ENCODE measurements at places on chromosomes 11 and 22.

- no peak for DNase-seq
Observed at GRCh38 chr11:44306052-44306917, 3.7 kb downstream of the ALX4 start.

- no peak for DNase-seq
Observed at GRCh38 chr22:22465094-22465602, 43.4 kb downstream of the ZNF280B start.

DNA sequence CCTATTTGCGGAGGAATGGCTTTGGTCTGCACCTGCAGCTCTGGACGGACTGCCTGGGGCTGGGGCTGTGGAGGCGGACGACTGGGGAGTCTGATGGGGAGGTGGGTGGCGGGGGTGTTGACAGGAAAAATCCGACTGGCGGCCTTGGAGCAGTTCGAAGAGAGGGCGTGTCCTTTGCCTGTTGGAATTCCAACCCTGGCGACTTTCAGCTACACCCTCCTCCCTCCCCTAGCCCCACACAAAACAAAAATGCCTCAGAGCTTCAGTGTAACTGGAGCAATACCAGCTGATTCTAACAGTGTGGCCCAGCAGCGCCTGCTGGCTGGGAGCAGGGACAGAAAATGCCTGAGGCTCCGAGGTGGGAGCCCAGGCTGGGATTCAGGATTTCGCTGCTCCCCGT lies 85.4 kb downstream of the ATXN10 start:
- DNase-seq, result peak; percentile 6

GRCh38 chr11:126547691-126548090 lies 192.2 kb downstream of the ST3GAL4 start:
- no peak for DNase-seq

DNA sequence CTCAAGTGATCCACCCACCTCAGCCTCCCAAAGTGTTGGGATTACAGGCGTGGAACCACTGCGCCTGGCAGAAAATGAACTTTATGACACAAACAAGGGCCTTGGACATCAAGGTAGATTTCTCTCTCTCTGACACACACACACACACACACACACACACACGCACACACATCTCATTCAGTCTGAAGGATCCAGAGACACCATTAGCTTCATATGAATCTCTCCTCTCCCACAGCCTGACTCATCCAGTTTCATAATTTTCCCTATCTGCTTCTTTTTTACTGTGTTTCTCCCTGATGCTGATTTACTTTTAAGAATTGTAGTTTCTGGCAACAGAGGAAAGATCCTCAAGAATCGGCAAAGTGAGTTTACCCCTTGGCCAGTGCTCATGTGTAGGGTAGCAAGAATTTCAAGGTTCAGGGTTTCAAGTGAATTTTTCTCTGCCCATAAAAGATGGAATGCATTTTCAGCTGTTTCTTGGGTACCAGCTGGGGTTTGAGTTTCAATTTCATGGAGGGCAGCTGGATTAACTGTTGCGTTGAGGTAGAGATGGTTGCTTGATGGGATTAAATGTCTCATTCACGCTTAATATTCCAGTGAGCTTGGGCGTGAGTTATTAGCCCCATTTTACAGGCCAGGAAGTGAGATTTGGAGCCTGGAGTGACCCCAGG lies 3.5 kb downstream of the MYO18B start:
- no peak for DNase-seq

DNA sequence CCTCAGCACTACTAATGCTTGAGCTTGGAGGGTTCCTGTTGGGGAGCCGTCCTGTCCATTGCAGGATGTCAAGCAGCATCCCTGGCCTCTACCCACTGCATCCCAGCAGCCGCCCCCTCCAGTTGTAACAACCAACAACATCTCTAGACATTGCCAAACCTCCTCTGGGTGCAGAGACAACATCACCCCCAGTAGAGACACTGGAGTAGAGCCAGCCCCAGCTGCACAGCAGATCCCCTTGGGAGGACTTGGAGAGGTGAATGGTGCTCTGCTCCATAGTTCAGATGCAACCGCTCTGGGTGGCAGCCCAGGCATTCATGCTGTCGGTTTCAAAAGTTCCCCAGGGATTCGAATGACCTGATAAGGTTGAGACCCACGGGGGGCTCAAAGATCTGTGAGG lies 259.0 kb downstream of the MN1 start:
- no peak for DNase-seq

- DNase-seq, result no peak
Observed at GRCh38 chr11:326842-327580, 6.4 kb upstream of the IFITM3 start.

- no peak for DNase-seq
Observed at GRCh38 chr11:81301166-81301830, 1432.4 kb downstream of the FAM181B start.

DNA sequence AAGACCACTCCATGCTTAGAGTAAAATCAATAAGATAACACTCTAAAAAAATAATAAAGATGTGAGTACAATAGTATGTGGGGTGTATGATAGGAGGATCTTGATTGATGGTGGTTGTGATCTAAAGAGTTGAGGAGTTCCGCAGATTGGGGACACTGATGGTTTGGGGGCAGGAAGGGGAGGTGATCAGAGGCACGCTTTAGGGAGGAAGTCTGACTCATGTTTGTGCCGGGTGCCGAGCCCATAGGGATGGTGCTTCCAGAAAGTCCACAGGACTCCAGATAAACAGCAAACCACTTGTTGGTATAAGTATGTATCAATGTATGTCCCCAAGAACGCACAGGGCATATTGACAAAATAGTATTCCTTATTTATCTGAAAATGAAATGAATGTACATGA lies 27.5 kb downstream of the LINC01488 start:
- no peak for DNase-seq

DNA sequence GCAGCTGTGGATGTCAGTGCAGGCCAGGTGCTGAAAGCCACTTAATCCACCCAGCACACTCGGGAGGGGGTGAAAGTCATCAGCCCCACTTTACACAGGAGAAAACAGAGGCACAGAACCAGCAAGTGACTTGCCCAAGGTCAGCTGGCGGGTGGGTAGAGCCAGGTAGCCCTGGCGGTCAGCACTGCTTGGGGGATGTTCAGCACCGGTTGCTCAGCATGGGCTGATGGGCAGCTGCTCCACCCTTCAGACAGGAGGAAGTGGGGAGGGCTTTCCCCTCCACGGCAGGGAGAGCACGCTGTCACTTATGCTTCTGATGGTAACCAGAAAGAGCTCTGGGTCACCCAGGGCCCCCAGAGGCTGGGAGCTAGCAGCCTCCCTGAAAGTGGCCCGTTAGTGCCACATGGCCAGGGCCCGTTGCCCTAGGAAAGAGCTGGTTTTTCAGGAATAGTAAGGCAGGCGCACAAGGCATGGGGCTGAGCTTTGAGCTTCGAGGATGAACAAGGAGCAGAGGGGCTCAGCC lies 417.9 kb downstream of the CTTN start:
- DNase-seq, result no peak

DNA sequence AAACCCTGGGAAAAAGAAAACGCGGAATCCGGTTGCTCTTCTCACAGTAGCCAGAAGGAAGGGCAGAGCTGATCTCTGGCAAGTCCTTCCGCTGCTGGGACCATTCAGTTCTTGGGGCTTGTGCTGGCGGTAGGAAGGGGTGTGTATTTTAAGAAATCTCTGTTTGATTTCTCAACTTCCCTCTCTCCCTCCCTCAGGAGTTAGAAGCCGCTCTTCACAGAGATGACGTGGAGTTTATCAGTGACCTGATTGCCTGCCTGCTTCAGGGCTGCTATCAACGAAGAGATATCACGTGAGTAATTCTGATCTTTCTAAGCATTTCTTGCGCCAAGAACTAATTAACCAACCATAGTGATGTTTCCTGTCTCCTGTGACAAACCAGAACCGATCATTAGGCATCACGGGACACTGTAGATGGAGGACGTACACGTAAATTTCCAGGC lies 85.9 kb upstream of the SLC25A18 start:
- DNase-seq, result no peak

- no peak for DNase-seq
Observed at GRCh38 chr11:7489376-7489775, 4.1 kb downstream of the OLFML1 start.

DNA sequence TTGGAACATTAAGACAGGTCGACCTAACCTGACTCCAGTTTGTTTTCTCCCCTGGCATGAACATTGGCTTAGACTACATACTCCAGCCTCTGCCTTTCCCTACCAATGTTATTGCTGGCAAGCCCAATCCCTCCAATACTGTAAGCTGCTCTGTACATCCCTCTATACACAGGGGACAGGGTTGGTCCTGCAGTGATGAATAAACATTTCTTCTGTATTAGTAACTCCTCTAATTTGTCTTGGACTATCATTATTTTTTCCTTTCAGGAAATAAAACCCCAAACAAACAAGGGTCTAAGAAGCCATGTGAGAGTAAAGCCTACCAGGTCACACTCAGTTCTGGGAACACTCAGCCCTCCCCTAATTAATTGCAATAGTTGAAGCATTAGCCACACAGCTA lies 35.1 kb upstream of the FJX1 start:
- no peak for DNase-seq

- no peak for DNase-seq
Observed at GRCh38 chr11:60005360-60005759, 11.6 kb upstream of the OOSP4B start.

DNA sequence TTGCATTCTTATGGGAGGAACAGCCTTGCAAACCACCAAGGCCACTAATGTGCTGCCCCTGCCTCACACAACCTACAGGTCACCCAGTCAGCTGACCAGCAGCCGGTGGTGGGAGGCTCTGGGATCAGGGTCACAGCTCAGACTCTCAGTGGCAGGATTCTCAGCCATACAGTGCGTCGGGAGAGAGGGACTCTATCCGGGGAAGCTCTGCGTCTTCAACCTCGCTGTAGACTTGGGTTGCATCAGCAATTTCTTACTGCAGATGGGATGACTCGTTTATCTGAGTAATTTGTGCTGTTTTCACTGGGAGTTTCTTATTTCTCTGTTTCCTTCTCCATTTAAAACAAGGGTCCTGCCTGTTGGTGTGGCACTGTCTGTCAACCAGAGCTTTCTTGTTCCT lies 257.7 kb downstream of the TBC1D22A start:
- DNase-seq, result no peak

GRCh38 chr11:65891219-65892136 lies 1.0 kb downstream of the CCDC85B start:
- DNase-seq, result no peak

DNA sequence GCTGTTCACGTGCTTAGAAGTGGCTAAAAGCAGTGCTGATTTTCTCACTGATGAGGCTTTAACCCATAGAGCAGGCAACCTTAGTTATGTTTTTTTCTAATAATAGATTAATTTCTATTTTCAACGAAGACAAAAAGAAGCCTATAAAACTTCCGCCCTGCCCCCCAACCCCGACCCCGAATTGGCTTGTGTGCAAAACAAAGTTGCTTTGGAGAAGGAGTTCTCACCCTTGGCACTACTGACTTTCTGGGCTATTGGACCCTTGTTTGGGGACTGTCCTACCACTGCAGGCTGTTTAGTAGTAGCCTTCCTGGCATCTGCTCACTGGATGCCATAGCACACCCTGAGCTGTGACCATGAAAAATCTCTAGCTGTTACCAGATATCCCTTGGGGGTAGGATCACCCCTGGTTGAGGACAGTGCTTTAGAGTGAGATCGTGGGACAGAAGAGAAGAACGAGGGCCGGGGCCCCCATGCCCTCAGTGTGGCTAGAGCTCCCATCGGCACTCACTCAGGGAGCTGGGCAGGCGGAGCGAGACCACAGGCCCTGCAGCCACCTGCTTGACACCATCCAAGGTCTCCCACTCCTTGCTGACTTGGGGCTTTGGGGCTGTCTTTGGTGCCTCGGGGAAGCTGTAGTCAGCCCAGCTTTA lies 16.9 kb downstream of the SLC37A2 start:
- no peak for DNase-seq

- no peak for DNase-seq
Observed at GRCh38 chr11:32641361-32641760, 57.7 kb downstream of the EIF3M start.

- no peak for DNase-seq
Observed at GRCh38 chr11:130737041-130737830, 179.0 kb downstream of the SNX19 start.

- DNase-seq, result no peak
Observed at GRCh38 chr11:16999116-16999515, 15.1 kb downstream of the PLEKHA7 start.

DNA sequence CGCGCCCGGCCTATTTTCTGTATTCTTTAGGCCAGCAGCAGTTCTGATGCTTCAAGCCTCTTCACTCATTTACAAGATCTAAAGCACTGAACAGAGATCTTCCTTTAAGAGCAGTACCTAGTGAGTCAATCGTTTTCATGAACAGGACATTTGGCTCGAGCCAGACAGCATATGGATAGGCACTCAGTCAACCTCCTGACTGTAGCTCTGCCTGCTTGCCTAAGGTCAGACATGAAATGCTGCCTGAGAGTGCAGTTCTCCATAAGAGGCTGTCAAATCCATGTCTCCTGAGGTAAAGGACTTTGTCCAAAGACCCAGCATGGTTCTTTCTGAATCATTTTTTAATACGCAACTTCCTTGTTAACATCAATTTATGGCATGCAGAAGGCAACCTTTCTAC lies 941.2 kb downstream of the DLG2 start:
- DNase-seq, result no peak

- no peak for DNase-seq
Observed at GRCh38 chr22:38126928-38127668, 16.6 kb upstream of the BAIAP2L2 start.

- DNase-seq, result peak; percentile 7
Observed at GRCh38 chr11:96228473-96228891, 114.5 kb downstream of the MAML2 start.

- no peak for DNase-seq
Observed at GRCh38 chr11:23680488-23681230, 816.2 kb upstream of the LUZP2 start.

GRCh38 chr22:50502628-50503474 lies 4.7 kb downstream of the LMF2 start:
- no peak for DNase-seq

GRCh38 chr11:47241841-47242301 lies 6.7 kb downstream of the ACP2 start:
- no peak for DNase-seq

GRCh38 chr11:22774716-22775115 lies 54.9 kb downstream of the SVIP start:
- no peak for DNase-seq

DNA sequence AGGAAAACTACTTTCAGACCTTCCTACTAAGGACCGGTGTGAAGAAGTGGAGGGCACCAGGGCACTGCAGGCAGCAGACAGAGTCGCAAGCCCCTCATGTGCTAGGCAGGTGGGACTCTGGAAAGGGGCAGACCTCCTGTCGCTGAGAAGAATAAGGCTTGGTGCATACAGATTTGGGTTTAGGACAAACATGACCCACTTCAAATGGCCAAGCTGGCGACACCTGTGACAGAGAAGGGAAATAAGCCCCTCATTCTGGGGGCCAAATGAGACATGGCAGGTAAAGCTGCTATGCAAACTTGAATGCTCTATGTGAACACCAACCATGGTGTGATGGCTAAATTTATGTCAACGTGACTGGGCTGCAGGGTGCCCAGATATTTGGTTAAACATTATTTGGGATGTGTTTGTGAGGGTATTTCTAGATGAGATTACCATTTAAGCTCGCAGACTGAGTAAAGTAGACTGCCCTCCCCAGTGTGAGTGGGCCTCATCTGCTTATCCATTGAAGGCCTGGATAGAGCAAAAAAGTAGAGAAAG lies 112.4 kb upstream of the PITPNB start:
- DNase-seq, result no peak

- DNase-seq, result no peak
Observed at GRCh38 chr11:14577835-14578529, 57.8 kb upstream of the PSMA1 start.

GRCh38 chr11:8070417-8071115 lies 10.4 kb upstream of the TUB start:
- no peak for DNase-seq

Data from C1 segment of cervical spinal cord (tissue), 14 donors.